ENCODE measurements at places on chromosomes 12 and 14.

DNA sequence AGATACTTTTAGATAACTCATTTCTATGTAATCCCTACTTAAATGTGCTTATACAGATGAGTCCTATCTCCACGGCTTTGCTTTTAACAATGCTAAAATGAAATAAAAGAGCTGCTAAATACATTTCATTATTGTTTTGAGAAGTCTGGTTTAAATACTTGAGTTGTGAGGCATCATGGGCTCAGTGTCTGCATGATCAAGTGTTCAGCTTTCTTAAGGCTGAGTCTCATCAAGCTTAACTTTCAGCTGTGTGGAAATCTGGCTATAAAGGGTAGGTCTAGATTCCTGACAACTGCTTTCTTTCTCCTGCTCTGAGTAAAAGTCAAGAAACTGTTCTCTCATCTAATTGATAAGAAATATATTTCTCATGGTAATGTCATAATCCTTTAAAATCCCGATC is 235.4 kb downstream of the FSCB start:
- DNase-seq = no peak

DNA sequence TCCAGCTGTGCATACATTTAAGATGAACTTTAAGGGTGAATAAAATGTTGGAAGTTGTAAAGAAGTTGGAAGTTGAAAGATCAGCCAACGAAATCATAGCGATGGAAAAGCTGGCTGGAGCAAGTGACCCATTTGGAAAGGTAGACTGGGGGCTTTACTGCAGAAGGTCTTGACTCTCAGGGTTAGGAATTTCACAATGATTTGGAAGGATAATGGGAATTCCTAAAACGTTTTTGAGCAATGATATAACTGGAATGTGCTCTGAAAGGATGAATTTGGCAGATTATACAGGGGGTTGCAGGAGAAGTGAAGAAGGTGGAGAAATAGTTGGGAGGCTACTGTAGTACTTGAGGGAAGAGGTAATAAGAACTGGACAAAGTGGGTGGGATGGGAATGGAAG is 27.4 kb downstream of the EMP1 start:
- no peak for DNase-seq

- no peak for DNase-seq
Measured at GRCh38 chr14:105885561-105886320, 359.4 kb downstream of the TMEM121 start.

- DNase-seq = no peak
Measured at GRCh38 chr12:96882862-96883261, 24.2 kb upstream of the NEDD1 start.

GRCh38 chr12:110312581-110313360 is 31.7 kb downstream of the ATP2A2 start:
- no peak for DNase-seq

- DNase-seq = no peak
Measured at GRCh38 chr12:75508159-75508558, 3.2 kb downstream of the KRR1 start.

- DNase-seq = no peak
Measured at GRCh38 chr14:92599811-92600210, 86.2 kb downstream of the RIN3 start.

DNA sequence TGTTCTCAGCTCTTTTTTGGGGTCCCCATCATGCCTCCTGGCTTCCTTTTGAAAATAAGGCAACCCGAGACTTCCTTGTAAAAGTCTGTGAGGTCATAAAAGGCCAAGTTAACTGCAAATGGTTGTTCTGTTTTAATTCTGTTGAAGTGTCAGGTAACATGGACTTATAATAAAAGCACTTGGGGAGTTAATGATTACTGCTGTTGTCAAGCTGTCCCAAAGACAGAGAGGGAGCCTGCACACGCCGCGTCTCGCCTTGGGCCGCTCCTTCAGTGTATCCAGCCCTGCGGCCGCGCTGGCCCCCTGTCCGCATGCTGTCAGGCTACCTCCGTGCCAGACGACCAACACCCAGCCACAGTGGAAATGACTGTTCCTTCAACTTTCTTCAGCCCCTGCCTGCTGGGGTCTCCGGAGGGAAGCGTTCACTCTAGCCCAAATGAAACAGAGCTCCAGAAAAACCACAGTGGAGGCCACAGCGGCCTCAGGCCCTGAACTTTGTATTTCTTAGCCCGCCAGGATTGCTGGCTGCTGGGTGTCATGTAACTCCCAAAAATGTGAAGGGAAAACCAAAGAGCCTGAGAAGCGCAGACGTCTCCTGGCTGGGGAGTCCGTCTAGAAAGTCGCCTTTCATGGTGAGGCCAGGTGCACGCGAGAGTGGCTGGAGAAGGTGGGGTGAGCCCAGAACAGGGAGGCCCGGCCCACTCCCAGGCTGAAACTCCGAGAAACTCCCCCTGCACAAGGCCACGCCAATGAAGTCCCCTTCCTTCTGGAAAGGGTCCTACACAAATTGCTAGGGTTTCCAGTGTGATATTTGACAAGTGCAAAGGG is 189.1 kb downstream of the ZFP36L1 start:
- DNase-seq = no peak

- DNase-seq = peak; percentile 24
Measured at GRCh38 chr12:51819736-51820525, 28.6 kb downstream of the FIGNL2 start.

DNA sequence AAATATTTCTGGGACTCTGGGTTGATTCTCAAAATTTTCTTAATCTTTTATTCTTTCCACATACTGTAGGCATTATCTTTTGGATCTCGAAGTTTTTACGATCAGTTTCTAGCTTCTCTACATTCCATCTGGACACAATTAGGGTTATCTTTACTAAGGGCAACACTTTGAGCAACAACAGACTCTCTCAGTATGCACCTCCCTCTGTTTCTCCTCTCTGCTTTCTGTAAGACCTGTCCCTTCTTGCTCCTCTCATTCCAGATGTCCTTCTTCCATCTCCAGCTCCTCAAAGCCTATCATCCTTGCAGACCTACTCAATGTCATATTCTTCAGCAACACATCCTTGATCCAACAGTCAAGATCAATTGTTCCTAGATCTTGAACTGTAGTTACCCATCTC is 457.0 kb downstream of the SLC6A15 start:
- DNase-seq = no peak

DNA sequence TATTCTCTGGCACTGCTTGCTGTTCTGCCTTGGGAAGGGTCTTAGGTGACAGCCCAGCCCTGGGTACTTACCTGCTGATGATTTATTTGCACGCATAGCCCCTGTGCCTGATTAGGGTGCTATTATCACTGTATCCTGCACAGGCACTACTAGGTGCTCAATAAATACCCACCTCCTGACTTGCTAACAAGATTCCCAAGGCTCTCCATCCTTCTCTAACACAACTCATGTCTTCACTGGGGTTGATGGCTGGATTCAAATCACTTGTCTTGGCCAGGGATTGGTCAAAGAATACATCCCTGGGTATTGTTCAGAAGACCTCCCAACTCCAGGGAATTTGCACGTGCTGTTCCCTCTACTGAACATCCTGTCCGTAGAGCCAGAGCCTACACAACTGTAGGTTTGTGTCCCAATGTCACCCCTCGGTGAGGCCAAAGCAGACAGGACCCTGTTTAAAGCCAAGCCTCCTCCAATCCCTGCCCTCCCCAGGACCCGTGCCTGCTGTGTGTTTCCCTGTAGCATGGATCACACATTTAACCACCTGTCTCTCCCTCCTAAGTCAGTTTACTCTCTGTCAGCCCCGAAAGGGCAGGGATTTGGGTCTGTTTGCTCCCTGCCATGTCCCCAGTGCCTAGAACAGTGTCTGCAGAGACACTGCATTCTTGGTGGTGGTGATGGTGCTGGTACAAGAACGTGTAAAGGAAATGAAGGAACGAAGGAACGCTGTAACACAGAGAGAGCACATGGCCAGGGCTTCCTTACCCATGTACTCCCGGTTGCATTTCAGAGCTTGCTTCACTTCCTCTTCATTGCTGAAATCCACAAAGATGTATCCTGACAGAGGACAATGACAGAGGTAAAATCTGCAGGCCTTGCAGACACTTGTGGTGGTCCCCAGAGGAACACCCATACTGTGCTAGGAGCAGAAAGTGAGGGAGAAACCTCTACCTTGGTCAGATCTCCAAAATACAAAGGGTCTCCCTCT is 16.5 kb downstream of the RBM19 start:
- DNase-seq = no peak

DNA sequence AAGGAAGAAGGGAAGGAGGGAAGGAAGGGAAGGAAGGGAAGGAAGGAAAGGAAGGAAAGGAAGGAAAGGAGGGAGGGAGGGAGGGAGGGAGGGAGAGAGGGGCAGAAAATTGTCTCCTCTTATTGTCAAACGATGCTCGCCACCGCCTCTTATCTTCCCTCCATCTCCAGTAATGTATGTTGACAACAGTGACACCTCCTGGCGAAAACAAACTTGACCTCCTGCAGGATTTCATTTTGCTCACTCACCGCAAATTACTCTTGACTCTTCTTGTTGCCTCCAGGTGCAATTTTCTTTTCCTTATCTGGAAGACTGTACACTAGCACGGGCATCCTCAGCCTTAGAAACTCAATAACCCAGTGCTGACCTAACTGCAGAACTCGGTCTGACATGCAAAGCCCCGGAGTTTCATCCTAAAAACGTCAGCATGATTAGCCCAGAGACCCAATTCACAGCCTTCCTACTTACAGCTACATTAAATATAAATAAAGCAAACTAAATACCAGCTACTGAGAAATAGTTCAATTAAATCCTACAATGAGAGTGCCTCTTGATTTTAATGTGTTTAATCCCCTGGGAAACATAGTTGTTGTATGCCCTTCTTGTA is 512.4 kb upstream of the TMPO start:
- DNase-seq = peak; percentile 22

DNA sequence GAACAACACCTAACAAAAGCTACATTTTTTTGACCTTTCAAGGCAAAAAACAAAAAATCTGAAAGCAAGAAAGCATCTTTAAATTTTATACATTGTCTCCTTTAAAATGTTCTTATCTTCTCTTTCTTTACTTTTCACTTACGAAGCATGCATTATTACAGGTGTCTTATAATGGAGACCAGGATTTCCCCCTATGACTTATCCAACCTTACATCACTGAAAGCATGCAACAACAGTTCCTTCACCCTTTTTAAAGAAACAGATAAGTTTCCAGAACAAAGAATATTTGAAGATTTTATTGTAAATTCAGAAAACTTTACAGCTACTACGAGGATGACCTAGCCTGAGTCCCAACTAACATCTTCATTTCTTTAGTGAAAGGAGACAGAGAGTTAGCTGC is 277.2 kb downstream of the AKAP6 start:
- DNase-seq = no peak

DNA sequence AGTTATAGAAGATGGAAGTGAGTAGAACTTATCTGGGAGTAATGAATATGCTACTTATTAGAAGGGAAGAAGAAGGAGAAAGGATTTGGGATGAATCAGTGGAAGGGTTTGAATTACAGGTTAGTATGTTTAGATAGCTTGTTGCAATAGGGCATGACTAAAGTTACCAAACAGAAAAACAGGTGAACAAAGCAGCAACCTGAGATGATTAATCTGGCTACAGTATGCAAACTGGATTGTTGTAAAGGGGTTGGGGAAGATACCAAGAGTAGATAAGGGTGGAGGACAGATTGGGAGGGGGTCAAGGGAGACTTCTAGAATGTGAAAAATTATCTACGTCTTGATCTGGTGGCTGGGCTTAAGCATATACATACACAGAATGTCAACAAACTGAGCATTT is 73.4 kb upstream of the CLEC14A start:
- no peak for DNase-seq

GRCh38 chr12:88627501-88627900 is 47.2 kb upstream of the KITLG start:
- DNase-seq = no peak

- DNase-seq = no peak
Measured at GRCh38 chr12:96044017-96044942, 8.9 kb upstream of the LTA4H start.

- DNase-seq = no peak
Measured at GRCh38 chr12:47112679-47113078, 32.9 kb upstream of the AMIGO2 start.

GRCh38 chr12:109538191-109538863 is 35.0 kb downstream of the MMAB start:
- no peak for DNase-seq

DNA sequence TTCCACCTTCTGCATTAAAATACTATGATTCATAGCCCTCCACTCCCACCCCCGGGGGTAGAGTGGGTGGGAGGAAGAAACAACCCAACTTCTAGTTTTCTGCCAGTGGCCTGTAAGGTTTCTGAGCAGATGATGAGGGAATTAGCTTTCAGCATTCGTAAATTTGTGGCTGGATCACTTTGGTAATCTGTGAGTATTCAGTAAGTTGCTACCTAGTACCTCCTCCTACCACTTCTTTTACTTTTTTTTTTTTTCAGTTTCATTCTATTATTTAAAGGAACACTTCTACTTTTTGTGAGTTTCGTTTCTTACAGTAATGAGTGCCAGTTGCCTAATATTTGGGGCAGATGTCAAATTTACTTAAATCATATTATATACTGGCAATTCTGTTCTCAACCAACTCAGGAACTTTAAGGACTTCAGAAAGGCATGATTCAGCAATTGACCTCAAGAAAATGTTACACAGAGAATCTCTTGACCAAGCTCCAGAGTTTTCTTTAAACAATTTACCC is 42.4 kb upstream of the EMP1 start:
- no peak for DNase-seq

DNA sequence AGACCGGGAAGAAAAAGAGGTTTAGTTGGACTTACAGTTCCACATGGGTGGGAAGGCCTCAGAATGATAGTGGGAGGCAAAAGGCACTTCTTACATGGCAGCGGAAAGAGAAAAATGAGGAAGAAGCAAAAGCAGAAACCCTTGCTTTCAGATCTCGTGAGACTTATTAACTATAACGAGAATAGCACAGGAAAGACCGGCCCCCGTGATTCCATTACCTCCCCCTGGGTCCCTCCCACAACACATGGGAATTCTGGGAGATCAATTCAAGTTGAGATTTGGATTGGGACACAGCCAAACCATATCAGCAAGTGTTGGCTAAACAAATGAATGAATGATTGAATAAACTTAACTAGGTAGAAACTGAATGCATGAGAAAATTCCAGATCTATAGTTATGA is 85.3 kb upstream of the PARP11 start:
- DNase-seq = no peak

DNA sequence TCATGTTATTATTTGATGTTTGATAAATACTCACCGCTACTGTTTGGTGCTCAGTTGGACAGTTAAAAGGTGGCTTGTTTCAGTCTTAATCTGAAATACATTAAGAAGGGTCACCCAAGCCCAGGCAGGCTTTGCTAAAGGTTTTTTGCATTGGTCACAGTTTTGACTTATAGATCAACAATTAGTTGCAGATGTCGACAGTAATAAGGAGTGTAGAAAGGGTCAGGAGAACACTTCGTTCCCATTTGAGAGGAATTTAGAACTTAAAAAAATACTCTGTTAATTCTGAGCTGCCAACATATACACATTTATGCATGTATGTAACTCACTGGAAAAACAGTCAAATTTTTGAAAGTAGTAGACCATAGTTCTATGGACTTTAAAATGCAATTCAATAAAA is 130.3 kb downstream of the TMEM30B start:
- no peak for DNase-seq

- DNase-seq = no peak
Measured at GRCh38 chr12:100356644-100357223, at the start of gene SLC17A8. SLC17A8 (plus strand) TSS chr12:100357074; CDS start chr12:100357392, 318 bp downstream.
